ENCODE measurements at places on chromosomes 6 and 20.

- no peak for DNase-seq
Measured at GRCh38 chr20:50834599-50835005, 39.7 kb downstream of the BCAS4 start.

GRCh38 chr6:111989743-111990142, 64.2 kb upstream of the CCN6 start:
- DNase-seq = no peak

DNA sequence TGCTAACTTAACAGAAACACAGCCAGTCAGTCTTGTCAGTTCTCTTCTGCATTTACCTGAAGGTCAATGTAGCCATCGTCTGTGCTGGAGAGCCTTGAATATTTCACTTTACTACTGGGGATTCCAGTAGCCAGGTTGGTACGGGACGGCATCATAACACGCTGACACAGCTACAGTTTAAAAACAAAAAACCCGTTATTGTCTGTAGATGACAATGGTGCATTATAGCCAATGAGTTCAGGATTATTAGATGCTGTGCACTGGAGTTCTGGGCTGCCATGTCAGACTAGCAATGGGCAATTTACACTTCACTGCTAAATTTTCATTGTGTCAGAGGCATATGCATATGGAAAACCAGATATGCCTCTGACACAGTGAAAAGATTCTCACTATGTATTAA, 10.5 kb downstream of the PCNA start:
- DNase-seq = no peak

GRCh38 chr6:47376930-47377329, 67.2 kb upstream of the TNFRSF21 start:
- no peak for DNase-seq

DNA sequence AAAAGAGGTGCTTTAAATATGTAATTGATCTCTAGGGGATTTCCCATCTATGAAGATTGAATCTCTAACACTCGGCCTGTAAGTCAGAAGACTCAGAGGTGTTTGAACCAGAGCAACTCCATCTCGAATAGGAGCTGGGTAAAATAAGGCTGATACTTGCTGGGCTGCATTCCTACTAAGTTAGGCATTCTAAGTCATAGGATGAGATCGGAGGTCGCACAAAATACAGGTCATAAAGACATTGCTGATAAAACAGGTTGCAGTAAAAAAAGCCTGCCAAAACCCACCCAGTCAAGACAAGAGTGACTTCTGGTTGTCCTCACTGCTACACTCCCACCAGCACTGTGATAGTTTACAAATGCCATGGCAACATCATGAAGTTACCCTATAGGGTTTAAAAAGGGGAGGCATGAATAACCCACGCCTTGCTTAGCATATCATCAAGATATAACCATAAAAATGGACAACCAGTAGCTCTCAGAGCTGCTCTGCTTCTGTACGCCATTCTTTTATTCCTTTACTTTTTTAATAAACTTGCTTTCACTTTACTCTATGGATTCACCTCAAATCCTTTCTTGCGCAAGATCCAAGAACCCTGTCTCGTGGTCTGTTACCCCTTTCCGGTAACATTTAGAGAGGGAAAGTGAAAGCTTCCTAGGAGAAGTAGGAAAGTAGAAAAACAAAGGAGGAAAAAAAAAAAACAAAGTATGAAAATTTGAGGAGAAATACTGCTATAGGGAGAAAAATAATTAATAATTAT, 129.7 kb upstream of the PHACTR1 start:
- DNase-seq = no peak

GRCh38 chr6:135314543-135314942, 133.4 kb downstream of the MYB start:
- DNase-seq = no peak

GRCh38 chr20:10362674-10363073, 71.3 kb downstream of the MKKS start:
- DNase-seq = no peak

DNA sequence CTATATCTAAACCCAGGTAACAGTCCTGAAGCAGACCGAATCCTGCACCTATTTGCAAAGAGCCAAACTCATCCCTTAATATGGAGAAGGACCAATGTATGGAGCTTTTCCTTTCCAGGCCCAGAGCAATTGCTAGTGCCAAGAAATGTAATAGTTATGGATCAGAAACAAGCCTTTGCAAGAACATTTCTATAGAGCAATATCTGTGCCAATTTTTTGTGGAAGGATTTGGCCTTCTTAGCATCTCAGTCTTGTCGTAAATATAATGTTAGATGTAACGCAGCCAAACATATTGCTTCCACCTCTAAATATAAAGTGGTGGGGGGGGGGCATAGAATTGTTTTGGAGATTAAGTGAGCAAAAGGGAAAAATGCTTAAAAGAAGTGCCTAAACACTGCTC, 2.7 kb downstream of the KIAA0408 start:
- no peak for DNase-seq

- no peak for DNase-seq
Measured at GRCh38 chr6:51753635-51754034, 333.8 kb downstream of the PKHD1 start.

- no peak for DNase-seq
Measured at GRCh38 chr20:59102841-59103299, 60.3 kb upstream of the PRELID3B start.

DNA sequence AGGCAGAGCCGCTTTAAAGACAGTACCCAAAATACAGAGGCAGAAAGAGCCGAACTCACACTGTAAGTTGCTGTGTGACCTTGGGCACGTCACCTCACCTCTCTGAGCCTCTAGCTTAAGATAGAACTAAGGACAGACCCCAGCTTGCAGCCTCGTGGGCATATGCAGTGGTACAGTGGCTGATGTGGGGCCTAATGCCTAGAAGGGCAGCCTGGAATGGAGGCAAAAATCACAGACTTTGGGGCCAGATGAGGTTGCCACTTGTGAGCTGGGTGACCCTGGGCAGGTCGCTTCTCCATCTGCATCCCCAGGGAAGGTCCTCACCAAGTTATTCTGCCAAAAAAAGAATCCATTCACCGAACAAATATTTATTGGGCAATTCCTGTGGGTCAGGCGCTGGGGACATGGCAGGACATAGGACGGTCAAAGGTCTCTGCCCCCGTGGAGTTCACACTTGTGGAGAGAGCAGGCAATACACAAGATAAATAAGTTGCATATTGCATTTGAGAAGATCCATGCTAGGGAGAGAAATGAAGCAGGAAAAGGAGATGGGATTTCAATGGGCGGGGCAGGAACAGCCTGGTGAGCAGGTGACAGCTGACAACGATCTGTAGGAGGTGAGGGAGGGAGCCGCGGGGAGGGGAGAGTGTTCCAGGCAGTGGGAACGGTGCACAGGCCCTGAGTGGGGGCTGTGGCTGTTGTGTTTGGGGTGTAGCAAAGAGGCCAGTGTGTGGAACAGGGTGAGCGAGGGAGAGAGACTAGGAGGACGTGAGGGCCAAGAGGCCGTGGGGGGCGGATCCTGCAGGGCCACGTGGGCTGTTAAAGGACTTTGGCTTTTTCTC, 115.2 kb downstream of the CEBPB start:
- DNase-seq = no peak

DNA sequence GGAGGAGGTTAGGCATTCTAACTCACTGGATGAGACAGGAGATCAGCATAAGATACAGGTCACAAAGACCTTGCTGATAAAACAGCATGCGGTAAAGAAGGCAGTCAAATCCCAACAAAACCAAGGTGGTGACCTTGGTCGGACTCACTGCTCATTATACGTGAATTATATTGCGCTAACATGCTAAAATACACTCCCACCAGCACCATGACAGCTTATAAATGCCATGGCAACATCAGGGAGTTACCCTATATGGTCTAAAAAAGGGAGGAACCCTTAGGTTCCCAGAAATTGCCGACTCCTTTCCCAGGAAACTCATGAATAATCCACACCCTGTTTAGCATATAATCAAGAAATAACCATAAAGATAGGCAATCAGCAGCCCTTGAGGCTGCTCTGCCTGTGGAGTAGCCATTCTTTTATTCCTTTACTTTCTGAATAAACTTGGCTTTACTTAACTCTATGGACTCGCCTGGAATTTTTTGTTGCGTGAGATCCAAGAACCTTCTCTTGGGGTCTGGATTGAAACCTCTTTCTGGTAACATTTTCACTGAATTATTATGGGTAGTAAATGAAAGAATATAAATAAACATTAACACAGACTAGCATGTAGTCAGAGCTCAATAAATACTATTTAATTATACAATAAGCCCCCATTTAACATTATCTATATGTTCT, 3.0 kb upstream of the LAMA4 start:
- no peak for DNase-seq

GRCh38 chr6:154230393-154230792, 126.2 kb downstream of the IPCEF1 start:
- DNase-seq = no peak

- DNase-seq = no peak
Measured at GRCh38 chr6:160042014-160042773, 73.3 kb downstream of the IGF2R start.

DNA sequence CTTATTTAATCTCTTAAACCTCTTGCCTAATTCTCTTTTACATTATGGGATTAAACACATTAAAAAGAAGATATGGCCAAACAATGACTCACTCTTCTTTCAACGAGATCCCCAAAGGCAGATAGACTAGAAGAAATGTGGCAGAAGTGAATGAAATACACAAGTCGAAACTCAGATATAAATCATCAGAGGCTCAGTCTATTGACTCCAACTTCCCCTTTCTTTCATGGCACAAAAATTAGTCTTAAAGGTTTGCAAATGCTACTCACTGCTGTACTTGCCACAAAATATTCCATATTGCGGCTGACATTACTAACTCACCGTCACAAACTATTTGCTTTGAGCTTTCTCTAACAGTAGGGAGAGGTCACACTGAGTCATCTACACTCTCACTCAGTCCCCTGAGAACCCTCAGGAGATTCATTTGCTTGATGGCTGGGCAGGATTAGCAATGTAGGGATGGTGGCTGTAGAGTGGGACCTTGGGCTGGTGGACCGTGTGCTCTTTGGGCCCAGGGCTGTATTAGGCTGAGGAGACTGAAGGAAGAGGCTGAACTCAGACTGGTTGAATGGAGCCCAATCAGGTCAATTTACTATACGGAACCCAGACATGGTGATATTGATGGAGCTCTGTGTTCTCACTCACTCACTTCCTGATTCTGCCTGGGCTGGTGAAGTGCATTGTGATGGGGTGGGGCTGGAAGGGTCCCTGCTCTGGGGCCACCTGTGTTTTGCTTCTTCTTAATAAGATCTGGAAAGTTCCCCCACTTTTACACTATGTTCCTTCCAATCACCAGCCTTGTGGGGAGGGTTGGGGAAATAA, 42.8 kb upstream of the UBR2 start:
- no peak for DNase-seq

GRCh38 chr6:11538052-11538818, 686 bp downstream of the TMEM170B start:
- peak; percentile 3 for DNase-seq

DNA sequence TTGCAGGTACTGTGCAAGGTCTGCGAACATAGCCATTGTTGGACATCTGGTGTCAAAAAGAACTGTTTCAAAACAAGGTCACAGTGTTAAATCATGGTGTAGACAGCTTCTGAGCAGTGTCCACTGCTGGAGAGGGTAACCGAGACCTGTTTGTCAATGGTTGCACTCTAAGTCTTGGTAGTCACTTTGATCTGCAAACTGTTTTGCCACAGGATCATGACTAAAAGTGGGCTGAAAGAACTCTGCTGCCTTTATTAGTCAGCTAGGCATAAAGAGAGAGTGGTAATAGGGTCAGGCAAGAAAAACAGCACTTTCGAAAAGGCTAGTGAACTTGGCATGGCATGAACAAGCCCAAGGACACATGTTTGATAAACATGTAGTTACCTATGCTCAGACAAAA, 552.3 kb upstream of the CITED2 start:
- no peak for DNase-seq

DNA sequence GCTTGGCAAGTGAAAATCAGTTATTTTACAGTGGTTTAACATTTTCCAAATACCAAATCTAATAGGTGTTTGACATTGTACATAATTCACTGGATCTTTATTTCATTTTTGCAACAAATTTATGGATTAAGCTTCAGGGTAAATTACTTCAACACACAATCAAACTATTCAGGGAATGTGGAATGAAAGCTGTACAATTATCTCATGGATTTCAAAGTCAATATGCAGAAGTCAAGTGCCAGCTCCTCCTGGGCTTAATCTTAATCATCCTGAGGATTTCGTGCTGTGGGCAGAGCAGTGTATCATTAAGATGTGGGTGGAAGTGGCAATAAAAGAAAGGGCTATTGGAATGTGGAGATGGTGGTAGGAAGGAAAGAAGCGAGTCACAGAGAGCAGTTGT, 548.8 kb downstream of the COL12A1 start:
- no peak for DNase-seq

GRCh38 chr6:112109262-112109661, 21.9 kb downstream of the FAM229B start:
- DNase-seq = no peak

GRCh38 chr6:19269341-19269898, 567.8 kb upstream of the ID4 start:
- no peak for DNase-seq

GRCh38 chr6:11042025-11042749, 1.9 kb downstream of the ELOVL2 start:
- DNase-seq = no peak

GRCh38 chr6:23591761-23592160, 534.3 kb upstream of the NRSN1 start:
- no peak for DNase-seq

DNA sequence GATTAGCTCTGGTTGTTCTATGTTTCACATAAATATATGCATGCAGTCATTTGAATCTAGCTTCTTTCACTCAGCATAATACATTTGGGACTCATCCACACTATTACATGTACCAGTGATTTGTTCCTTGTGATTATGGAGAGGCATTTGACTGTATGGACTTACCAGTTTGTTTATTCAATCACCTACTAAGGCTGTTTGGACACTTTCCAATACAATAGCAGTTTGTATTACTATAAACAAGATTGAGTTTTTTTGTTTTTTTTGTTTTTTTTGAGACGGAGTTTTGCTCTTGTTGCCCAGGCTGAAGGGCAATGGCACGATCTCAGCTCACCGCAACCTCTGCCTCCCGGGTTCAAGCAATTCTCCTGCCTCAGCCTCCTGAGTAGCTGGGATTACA, 109.8 kb upstream of the DST start:
- no peak for DNase-seq

- no peak for DNase-seq
Measured at GRCh38 chr6:19811397-19812079, 25.6 kb upstream of the ID4 start.

DNA sequence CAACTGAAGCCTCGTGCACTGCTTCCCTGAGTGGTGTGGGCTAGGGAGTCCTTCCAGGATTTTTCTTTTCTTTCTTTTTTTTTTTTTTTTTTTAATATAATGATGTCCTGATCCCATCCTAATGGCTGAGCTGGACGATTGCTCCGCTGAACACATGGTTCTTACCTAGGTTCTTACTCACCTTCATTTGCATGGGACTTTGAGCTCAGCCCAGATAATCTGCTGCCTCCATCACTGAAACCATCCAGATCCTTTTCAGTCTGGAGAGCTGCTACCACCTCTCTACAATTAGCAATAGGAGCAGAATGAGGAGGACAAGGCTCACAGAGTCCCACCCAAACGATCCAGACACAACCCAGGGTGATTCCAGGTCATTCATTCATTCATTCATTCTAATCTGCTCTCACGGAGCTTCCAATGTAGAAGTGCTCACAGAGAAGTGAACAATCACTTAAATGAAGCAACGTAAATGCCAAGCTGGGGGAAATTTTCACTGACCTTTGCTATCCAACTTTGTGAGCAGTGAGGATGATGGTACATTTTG, 246.3 kb upstream of the RREB1 start:
- DNase-seq = no peak
